ENCODE measurements at places on chromosomes 6 and 20.

GRCh38 chr6:5511954-5512353 is 250.6 kb downstream of the FARS2 start:
- DNase-seq = no peak

DNA sequence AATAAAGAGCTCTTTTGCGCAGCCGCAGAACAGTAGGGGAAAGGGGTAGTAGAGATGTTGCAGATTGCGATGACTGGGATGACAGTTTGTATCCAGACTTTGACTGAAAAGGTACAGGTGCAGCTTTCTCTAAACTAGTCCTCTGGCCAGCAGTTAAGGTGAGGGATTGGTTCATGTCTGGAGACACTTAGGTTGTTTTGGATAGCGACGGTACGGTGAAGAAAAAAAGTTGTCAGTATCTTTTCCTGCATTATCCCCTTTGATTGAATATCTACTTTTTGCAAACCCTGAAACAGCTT is 537 bp downstream of the PRR3 start:
- no peak for DNase-seq

DNA sequence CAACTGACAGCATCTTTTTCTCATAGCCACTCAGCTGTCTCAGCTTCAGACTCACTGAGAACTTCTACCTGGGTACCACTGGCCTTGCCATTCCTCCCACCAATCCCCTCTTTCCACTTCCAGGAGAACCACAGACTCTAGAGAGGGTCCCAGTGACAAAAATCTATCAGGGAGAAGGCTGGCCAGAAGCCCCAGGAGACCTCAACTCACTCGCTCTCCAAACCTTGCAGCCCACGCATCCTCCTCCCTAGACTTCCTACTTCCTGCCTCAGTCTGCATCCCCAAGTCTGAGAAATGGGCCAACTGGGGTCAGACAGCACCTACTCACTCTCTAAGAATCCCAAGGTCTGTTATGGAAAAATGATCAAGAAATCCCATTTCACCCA is 1.2 kb downstream of the TMEM239 start:
- DNase-seq = no peak

GRCh38 chr6:20868397-20869096 is 334.3 kb downstream of the CDKAL1 start:
- DNase-seq = no peak

DNA sequence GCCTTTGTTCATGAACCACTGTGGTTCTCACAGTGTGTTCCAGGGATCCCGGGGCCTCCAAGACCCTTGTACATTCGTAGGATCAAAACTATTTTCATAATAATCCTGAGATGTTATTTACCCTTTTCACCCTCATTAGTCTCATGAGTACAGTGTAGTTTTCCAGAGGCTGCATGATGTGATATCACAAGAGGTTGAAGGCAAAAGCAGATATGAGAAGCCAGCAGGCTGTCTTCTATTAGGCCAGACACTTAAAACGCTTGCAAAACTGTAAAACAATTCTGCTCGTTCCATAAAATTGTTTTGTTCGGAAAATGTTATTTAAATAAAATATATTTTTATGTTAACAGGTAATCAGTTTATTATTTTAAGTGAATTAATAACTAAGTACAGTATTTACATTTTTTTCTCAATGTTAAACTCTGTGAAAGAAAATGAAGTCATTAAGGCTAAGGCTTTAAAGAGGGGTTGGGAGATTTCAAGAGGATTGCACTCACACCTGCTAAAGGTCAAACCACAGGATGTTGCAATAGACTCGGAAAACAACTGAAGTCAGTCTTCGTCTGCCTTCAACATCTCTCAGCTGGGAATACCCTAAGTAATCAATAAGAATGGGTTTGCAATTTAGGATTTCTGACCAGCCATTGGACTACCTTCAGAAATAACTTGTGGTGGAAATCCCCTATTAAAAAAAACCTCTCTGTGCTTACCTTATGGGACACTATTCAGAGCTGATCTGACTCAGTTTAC is 474.2 kb downstream of the KIF16B start:
- peak; percentile 36 for DNase-seq

- no peak for DNase-seq
Measured at GRCh38 chr6:147868427-147869190, 360.1 kb downstream of the SAMD5 start.

DNA sequence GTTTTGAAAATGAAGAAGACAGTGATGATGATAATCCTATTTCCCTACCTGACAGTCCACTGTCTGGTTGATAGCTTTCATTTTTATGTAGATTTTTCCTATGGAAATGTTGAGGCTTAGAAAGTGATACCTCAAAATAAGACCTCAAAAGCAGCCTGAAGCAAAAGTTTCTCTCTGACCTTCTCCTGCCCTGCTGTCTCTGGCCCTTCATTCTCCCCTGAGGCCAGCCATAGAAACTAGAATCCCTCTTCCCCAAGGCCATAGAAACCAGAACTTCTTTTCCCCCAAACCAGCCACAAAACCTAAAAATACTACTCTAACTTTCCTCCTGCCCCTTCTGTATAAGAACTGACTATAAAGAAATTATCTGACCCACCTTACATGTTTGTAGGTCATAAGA is 52.6 kb upstream of the GCM1 start:
- DNase-seq = no peak

DNA sequence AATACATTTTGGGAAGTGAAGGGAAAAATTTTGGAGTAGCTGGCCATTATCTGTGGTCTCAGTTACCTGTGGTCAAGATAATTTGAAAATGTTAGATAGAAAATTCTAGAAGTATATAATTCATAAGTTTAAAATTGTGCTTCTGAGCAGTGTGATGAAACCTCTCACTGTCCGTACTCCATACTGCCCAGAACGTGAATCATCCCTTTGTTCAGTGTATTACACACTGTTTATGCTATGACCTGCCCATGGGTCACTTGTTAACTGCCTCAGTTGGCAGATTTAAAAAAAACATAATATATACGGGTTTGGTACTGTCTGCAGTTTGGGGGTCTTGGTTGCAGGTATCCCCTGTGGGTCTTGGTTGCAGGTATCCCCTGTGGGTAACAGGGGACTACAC is 4.1 kb upstream of the CALHM5 start:
- DNase-seq = no peak

DNA sequence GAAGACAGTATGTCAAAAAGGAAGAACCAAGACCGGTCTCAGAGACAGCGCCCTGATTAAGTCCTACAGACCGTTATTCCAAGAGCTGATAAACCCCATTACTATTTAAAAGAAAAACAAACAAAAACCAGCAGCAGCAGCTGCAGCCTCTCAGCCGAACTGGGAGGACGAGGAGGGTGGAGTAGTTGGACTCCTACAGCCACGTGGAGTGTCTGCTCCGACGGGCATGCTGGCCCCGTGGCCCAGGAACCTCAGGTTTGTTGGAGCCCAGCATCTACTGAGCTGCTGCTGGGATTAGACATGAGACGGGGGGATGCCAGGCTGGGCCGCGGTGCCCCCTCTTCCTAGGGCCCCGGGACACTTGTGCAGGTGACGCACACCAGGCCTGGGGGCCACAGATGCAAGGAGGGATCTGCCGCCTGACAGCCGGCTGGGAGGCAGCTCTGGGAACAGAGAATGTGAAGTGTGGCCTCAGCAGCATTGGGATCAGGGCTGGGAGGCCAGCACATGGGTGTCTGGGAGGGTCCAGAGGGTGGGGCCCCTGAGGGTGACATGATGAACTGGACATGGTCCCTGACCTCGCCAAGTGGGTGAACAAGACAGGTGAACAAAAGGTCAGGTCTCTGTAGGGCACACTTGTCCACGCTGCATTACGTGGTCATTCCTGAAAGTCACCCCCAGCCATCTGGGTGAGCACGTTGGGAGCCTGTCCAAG is 2.9 kb upstream of the ZBTB46 start:
- DNase-seq = no peak

- no peak for DNase-seq
Measured at GRCh38 chr20:8121666-8122065, 10.4 kb upstream of the PLCB1 start.

DNA sequence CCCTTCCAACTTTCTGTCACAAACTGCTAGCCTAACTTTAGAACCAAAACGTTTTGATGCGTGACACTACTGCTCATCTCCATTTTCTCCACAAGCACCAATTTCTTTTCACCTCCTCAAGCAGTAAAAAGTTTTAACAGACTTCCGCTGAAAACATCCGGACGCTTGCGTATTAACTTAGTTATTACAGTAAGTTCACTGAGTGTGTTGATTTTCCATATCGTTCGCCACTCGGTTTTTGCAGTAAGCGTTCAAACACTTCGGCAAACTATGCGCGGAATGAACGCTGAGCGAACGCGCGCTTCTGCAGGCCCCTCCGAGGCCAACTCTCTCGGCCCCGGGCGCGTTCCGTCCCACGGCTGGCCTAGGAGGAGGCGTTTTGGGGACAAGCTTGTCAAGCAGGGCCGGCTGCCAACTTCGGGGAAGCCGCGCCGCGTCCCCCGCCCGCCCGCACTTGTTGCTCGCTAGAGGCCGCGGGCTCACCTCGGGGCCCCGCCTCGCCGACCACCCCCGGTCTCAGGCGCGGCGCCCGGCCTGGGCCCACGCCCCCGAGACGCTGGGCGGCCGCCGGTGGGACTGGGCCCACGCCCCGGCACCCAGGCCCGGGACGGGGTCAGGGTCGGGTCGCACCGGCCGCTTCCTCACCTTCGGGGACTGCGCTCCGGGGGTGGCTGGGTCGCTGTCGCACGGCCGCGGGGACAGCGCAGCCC is 945 bp downstream of the PHF10 start:
- peak; percentile 37 for DNase-seq

DNA sequence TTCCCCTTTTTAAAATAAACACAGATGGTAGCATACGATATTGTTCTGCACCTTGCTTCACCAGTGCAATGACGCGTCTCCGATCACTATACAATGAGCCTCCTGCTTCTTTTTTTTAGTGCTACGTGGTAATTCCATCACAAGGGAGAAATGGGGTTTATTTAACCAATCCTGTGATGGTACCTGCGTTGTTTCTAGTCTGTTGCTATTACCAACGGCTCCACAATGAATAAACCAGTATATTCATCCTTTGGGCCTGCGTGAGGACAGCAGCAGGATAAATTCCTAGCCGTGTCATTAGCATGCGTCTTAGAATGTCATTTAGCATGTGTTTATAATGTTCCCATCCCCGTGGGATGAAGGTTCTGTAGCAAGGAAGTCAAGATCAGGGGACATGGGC is 42.9 kb downstream of the GNAS-AS1 start:
- no peak for DNase-seq

DNA sequence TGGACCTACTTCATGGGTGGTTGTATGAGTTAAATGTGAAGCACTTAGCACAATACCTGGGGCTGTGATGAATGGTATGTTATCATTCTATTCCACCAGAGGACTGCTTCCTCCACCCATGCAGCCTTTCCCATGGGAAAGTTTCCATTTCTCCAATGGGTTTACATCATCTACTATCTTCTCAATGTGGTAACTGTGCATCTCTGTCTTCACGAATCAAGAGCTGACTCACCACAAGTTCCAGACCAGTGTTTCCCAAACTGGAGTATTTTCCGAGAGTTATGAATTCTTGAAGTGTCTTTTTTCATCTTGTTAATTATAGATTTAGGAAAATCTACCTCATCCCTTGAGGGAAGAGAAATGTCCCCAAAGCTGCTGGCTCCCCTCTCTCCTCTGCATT is 182.8 kb downstream of the UNC5CL start:
- no peak for DNase-seq

GRCh38 chr6:136736281-136736960 is 55.9 kb downstream of the MAP3K5 start:
- no peak for DNase-seq

DNA sequence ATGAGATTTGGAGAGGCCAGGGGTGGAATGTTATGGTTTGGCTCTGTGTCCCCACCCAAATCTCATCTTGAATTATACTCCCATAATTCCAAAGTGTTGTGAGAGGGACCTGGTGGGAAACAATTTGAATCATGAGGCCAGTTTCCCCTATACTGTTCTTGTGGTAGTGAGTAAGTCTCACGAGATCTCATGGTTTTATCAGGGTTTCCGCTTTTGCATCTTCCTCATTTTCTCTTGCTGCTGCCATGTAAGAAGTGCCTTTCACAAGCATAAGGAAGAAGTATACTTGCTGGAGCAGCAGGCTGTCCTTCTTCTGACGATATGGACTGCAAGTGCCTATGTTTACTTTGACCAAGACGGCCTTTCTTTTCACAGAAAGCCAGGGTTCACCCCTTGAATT is 270.5 kb downstream of the ESR1 start:
- DNase-seq = no peak

GRCh38 chr6:35498422-35499067 is 1.7 kb upstream of the TEAD3 start:
- DNase-seq = no peak

DNA sequence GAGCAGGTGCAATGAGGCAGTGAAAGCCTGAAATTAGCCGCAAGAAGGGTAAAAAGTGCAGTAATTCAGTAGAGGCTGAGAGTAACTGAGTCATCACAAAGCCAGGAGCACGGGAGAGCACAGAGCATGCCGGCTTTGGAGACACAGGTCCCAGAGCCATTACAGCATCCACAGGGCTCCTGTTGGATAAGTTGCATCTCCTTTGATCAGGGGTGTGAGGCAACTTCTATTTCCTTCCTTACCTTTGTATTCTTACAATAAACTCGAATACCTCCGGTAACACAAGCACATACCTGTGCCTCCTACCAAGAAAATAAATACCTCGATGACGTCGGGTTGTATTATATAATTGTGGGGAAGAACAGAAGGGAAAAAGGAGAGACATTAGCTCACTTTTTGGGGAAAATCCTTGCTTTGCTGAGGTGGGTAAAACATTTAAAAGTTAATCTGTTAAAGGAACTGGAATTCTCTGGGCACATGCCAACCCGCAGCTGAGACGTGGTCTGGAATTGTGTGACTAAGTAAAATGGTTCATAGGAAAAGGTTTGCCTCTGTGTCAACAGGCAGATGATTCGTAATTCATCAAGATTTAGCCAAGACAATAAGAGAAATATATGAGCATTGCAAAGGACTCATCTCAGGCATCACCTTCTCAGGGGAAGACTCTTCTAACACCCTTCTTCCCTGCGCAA is 360.7 kb upstream of the ZFP64 start:
- no peak for DNase-seq

DNA sequence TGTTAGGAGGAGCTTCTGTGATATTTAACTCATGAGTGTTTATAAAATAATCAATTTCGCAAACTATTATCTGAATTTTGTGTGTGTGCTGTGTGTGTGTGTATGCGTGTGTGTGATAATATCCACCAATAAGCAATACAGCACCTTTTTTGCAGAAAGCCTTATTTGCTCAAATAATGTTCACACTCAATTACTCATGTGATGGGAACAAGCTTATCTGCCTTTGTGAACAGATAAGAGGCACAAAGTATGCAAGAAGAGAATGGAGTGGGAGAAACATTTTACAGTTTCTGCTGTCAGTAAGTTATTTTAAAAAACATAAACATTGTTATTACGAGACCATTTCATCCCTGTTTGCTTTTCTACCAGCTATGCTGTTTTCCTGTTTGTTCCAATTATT is 36.7 kb upstream of the PTPRK start:
- DNase-seq = no peak

GRCh38 chr20:25605148-25605547 is 18.7 kb downstream of the NANP start:
- DNase-seq = no peak

- DNase-seq = no peak
Measured at GRCh38 chr20:62088258-62089127, 22.8 kb upstream of the TAF4 start.

All from HuH-7 (cell line).